ENCODE measurements at places on chromosomes 16 and 17.

DNA sequence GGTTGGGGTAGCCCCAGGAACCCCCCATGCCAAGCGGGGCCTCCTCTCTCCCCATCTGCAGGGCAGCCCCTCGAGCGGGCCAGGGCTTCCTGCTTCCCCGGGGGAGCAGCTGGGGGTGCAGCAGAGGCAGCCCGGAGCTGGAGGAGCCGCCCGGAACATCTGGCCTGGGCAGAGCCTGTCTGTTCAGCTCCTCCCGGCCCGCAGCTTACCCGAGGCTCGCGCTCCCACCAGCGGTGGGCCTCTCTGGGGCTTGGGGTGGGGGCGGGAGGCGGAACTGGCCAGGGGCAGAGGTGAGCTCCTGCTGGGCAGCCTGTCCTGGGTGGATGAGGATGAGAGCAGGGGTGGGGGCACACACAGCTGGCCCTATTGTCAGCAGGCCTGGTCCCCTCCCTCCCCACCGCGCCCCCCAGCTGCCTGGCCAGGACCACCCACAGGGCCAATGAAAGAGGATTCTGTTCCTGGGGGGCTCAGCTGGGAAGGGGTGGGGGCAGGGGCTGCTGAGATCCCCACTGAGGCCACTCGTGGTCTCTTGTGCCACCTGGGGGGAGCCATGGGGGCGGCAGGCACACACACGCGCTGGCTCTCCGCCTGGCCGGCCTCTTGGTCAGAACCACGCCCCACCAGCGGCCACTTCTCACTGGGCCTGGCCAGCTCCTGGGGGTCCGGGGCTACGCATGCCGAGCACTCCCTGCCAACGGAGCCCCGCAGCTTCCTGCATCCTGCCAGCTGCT lies 34.7 kb downstream of the BAHCC1 start:
- DNase-seq, result no peak

DNA sequence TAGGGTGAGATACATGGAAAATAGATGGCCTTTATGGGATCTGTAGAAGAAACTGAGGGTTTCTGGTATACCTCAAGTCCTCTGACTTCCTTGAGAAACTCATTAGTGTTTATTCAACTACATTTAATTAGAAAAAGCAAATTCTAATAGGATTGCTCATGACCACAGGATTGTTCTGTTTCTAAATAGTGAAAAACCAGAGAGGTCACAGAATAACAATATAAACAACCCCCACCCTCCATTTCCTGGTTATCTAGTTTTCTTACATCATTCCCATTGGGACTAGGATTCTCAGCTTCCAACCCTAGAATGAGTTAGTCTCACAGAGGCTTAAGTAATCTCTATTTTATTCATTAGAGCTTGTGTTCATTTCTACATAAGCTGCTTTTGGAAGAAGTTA lies 30.0 kb downstream of the SF3B3 start:
- DNase-seq, result no peak

- peak; percentile 54 for DNase-seq
Measured at GRCh38 chr17:6374761-6375312, 60.1 kb downstream of the AIPL1 start.

DNA sequence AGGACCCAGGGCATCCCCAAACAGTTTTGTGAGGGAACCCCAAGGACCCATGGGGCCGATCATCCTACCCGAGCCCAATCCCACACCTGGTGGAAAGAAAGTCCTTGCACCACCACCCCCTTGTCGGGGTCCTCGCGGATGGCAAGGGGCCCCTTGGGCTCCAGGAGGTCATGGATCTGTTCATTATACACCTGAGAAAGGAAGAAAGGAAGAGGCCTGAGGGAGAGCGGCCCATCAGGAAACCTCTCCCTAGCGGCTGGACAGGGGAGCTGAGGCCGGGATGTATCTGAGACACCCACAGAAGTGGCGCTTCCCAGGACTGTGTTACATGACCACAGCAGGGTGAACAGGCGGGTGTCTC lies 12.8 kb downstream of the KIF18B start:
- DNase-seq, result no peak

DNA sequence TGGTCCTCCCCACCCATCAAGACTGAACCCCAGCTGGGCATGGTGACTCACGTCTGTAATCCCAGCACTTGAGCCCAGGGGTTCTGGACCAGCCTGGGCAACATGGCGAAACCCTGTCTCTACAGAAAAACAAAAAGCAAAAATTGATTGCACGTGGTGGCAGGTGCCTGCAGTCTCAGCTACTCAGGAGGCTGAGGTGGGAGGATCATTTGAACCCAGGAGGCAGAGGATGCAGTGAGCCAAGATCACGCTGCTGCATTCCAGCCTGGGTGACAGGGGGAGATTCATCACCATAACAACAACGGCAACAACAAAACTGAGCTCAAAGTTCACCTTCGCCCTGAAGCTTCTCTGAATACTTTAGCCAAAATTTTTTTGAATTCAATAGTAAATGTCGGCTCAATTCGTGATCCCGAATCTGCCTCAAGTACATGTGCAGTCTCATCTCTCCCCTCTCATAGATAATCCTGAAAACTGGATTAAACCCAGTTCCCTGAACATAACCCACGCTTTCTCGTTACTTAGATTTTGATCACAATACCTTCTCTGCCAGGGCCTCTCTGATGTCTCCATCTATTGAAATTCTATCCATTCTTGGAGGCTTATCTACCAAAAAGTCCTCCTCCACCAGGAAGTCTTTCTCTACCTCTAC lies 13.5 kb upstream of the MYH10 start:
- DNase-seq, result no peak

- DNase-seq, result no peak
Measured at GRCh38 chr16:1535391-1536291, 2.2 kb downstream of the TMEM204 start.

DNA sequence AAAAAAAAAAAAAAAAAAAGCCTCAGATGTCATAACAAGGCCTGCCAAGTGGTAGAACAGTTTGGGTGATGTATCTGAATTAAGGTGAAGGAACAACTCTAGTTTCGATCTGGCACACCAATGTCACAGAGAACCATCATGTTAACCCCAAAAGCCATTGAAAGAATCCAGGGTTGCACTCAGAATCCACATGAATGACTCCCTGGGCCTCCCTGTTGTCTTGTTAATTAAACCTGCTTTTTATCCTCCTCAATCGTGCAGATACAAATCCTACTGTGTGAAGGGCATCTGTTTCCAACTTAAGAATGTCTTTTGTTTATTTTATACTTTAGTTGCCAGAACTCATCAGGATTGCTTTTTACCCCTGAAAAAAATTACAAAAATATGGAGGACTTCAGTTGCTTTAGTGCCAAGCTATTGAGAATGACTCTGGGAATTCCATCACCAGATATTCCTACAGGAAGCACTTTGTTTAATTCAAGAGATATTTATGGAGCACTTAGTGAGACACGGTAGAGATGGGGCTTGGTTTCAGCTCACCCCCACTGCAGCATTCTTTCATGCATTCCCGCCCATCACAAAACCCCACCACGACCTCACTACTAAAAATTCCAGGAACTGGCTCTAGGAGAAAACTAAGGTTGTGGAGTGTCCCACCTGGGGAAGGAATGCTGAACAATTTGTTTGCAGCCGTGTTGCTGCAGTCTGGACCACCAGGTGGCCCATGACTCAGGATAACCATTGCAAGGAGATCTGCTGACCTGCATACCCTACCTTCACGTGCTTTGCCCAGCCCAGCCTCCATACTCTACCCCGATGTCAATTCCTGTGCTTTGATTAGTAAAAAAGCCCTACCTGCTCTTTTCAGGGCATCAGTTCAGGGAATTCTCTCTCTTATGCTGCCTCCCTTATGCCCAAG lies 63.8 kb upstream of the GPRC5B start:
- no peak for DNase-seq

- no peak for DNase-seq
Measured at GRCh38 chr16:16059895-16060590, 110.6 kb downstream of the ABCC1 start.

GRCh38 chr17:64497565-64498035 lies 746 bp upstream of the POLG2 start:
- DNase-seq, result peak; percentile 11

Measured in stimulated activated CD4-positive, alpha-beta T cell treated with anti-CD3 and anti-CD28 coated beads, TNF-alpha, amount 100 ng/mL, for 48 hours (primary cell).